ENCODE measurements at places on chromosomes 6 and 20.

DNA sequence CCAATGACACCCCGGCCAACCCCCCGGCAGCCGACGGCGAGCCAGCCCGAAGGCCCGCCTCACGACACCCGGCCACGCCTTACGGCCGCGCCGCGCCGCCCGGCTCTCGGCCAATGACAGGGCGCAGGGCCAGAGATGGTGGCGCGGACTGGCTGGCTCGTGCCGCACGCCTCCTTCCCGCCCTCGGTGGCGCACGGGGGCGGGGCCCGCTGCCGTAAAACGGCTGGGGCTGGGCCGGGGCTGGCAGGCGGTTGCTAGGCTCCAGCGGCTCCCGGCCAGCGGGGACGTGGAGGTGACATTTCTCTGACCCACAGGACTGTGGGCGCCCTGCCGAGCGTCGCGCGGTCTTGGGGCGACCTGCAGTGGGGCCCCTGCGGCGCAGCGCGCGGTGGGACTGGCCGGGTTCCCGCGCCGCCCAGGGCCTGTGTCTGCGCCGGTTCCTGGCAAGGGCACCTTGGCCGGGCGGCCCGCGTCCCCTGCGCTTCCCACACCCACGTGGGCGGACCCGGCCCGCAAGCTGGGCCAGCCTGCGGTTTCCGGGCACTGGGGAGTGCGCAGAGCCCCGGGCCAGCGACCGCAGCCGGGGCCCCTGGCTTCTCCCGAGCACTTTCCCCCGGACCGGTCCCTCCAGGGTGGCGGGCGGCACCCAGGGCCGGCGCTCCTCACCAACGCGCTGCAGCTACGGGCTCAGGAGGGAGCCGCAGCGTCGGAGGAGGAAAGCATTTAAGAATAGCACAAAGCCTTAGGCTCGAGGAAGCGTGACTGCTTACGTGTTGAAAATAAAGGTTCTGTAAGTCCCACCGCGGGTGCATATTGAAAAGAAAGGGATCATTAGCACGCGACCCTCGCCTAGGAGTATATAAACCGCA lies at the start of gene MPC1:
TSS of gene MPC1 (minus strand) at position 8 of the 869 bp plus-strand sequence. CDS start 64 bp downstream, outside the sequence.
- DNase-seq = peak; percentile 87

DNA sequence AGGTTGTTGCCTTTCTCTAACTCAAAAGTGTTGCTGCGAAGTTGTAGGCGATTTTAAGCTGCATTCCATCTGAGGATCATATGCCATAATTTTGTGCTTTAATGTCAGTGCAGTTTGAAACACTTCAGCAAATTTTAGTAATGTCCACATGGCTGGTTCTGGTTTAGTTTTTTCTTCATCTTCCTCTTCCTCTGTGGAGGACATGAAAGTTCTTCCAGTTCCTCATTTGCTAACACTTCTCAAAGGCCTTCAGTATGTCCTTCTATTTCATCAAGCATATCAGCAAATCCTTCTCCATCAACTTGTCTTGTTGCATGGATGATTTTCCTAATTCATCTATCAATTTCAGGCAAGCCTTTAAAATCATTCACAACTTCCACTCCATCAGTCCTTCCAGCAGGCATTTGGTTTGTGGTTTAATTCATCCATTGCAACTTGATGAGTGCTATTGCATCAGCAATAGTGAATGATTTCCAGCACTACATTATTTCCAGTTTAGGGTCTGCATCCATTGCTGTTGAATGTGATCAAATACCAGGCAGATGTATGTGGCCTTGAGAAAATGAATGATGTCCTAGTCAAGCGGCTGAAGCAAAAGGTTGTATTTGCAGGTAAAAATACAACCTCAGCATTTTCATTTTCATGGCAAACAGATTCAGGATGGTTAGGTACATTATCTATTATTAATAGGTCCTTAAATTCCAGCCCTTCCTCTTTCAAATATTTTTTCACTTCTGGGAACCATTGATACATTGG lies 20.2 kb downstream of the SHLD1 start:
- DNase-seq = no peak

DNA sequence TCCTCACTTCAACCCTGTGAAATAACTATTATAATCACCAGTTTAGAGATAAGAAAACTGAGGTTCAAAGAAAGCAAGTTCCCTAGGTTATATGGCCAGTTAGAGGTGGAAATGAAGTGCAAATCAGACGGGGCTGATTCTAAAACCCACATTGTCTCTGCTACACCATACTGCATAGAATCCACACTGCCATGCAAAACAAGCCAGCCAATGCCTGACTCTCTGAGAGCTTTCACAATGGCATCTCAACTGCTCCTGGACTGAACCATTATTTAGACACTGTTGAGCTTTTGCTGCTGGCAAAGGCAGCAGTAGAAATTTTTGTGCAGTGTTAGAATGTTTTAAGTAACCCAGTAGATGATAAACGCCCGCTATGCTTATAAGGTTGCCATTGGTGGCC lies 195.2 kb upstream of the CNR1 start:
- DNase-seq = no peak

DNA sequence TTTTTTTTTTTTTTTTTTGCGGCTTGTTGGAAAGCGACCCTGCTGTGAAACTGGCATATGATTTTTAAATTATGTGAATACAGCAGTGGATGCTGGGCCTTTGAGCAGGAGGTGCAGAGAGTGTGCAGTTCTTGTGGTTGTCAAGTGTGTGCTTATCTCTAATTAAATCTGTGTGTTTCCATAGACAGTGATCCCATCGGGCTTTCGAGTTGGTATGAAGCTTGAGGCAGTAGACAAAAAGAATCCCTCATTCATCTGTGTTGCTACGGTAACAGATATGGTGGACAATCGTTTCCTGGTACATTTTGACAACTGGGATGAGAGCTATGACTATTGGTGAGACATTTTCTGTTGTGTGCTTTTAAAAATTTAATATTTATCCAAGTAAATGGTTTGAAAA lies 52.4 kb downstream of the L3MBTL3 start:
- DNase-seq = no peak

DNA sequence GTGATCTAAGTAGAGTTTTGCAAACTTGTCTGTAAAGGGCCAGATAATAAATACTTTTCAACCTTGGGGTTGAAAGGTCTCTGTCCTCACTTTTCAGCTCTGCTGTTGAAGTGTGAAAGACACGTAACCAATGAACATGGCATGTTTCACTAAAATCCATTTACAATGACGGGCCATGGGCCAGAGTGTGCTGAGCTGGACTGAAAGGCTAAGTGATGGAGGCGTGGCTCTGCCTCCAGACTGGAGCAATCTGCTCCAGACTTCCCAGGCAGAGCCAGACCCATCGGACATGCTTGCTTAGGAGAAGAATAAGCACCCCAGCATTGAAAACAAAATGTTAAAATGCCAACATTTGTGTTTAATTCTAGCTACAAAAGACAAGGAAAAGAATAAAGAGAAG lies 41.4 kb downstream of the SCAND1 start:
- no peak for DNase-seq

DNA sequence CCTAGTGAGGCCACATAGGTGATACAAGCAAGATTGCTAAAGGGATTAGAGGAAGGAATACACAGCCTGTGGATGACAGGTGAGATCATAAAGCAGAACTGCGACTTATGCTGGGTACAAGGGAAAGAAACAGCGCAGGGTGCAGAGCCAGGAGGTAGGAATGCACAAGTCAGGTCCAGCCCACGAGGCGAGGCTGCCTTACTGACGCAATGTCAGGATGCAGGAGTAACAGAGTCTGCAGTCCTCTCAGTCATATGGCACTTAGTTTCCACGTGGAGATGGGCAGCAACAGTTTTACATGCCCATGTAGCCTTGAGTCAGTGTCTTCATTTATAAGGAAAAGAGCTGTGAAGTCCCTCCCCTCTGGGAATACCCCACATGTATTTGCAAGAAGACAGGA lies 210.9 kb downstream of the SYNE1 start:
- no peak for DNase-seq

GRCh38 chr20:33561692-33562601 lies 72.1 kb downstream of the CBFA2T2 start:
- DNase-seq = no peak

- no peak for DNase-seq
Observed at GRCh38 chr6:112225691-112226090, 28.7 kb downstream of the LAMA4 start.

GRCh38 chr20:34029415-34029814 lies 35.7 kb downstream of the RALY start:
- no peak for DNase-seq

DNA sequence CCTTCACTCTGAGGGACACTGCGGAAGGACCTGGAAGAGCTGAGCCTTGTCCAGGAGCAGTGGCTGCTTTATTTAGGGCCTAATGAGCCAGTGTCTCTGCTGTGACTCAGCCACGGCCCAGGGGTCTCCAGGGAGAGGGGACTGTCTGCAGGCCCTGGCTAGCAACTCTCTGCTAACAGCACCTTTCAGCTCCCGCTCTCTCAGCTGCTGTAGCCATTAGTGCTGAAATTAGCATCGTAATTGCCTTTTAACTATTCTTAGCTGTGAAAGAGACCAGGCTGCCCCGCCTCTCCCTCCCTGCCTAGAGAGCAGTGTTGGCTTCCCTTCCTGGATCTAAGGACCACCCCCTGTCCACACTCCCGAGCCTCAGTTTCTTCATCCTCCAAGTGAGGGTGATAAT lies 53.1 kb upstream of the SLC32A1 start:
- DNase-seq = no peak

DNA sequence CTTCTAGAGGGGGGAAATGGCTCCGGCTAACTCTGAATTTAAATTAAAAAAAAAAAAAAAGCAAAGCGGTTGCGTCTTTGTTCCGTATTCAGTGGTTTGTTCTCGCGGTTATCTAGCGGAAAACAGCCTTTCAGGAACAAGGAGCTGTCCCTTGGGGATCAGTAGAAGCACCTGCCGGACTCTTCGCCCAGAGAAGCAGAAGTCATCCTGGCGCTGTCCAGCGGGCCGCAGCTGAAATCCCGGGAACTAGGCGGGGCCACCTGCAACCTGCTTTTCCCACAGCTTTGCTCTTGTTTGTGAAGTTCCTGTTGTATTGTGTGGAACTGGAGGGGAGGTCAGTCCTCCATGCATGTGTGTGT lies 43.9 kb upstream of the GJE1 start:
- DNase-seq = no peak

GRCh38 chr6:10433322-10433721 lies 18.4 kb upstream of the TFAP2A start:
- no peak for DNase-seq

- peak; percentile 27 for DNase-seq
Observed at GRCh38 chr20:41133709-41134361, 3.5 kb upstream of the PLCG1 start.

- no peak for DNase-seq
Observed at GRCh38 chr20:35637276-35637675, 21.6 kb downstream of the SPAG4 start.

DNA sequence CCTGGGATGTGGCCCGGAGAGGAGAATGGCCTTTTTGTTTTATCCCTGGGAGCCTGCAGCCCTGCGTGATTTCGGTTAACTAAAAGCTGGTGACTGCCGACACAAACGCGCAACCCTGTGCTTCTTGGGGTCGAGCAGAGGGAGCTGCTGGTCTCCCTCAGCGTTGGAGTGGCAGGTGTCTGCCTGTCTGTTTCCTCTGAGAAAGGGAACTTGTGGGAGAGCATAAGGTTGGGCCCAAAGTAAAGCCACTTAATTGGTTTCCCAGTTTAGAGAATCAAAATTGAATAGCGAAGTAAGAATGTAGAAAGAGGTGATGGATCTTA lies 500 bp downstream of the LTV1 start:
- no peak for DNase-seq

DNA sequence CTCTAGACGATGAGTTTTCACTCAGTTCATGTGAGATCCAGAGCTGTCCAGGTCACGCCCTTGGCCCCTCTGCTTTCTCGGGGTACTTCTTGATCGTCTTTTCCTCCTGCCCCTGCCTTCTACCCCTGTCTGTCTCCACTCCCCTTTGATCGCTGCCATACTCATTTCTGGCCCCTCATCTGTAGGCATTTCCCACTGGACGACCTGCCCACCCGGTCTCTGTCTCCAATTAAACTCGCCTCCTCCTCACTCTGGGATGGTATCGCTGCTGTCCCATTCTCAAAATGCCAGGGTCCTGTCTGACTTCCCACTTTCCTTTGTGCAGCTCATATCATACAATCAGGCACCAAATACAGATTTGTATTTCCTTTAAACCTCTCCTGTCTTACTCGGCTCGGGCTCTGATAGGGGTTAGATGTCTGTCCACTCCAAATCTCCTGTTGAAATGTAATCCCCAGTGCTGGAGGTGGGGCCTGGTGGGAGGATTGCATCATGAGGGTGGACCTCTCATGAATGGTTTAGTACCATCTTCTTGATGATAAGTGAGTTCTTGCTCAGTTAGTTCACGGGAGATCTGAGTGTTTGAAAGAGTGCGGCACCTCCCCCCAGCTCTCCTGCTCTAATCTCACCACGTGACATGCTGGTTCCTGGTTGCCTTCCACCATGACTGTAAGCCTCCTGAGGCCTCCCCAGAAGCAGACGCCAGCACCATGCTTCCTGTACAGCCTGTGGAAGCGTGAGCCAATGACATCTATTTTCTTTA lies 3.5 kb upstream of the SYNJ2 start:
- DNase-seq = no peak

GRCh38 chr6:3745566-3746118 lies 5.9 kb downstream of the PXDC1 start:
- DNase-seq = no peak

GRCh38 chr6:44245912-44246662 lies 814 bp upstream of the HSP90AB1 start:
- DNase-seq = peak; percentile 71

GRCh38 chr6:33198159-33198852 lies 2.2 kb downstream of the RXRB start:
- DNase-seq = no peak

- DNase-seq = no peak
Observed at GRCh38 chr20:45967551-45968080, 4.4 kb downstream of the ZNF335 start.

DNA sequence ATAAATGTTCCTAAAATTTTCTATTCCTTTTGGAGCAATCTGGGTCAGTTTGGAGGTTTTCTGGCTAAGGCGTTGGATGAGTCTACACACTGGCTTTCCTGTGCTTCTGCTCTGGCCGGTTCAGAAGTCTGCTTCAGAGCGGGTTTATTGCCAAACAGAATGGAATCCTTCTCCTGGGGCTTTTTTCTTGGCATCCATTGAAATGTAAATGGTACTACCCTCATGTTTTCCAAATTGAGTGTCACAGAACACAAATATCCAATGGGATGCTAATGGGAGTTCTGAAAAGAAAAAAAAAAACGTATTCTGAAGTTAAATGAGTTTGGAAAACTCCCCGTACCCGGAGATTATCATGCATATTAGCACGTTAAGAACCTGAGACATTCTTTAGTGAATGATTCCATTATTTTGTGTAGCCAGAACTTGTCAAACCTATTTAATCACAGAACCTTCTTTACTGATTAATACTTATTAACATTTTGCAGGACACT lies 930.3 kb downstream of the QKI start:
- DNase-seq = no peak

DNA sequence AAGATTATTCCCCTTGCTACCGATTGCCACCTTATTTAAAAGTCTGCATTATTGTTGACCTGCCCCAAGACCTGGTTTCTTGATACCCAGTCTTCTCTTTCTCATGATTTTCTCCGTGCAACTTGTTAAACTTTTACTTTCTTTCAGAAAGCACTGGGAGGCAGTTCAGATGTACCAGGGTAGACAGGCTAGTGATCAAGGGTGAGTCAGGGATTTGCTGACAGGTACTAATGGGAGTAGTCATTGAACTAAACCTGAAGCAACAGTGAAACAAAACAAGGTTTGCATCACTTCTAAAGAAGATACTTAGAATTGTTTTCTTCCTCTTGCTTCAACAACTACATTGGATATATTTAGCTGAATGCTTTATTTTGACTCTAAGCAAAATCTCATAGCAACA lies 124.4 kb downstream of the KCNQ5 start:
- DNase-seq = no peak

- peak; percentile 49 for DNase-seq
Observed at GRCh38 chr6:139124887-139125672, 9.8 kb upstream of the HECA start.

GRCh38 chr20:56362833-56363413 lies 4.1 kb downstream of the FAM210B start:
- DNase-seq = no peak

All from activated naive CD4-positive, alpha-beta T cell (primary cell).